H54 (cell line): ENCODE measurements at places on chromosomes 5 and 9.
A peak's percentile ranks its signal among the peaks of the same experiment; 100 is the strongest.

GRCh38 chr9:131776473-131776872 lies 36.6 kb upstream of the RAPGEF1 start:
- no peak for DNase-seq

- DNase-seq = no peak
These were observed 44.7 kb upstream of the ZNF608 start for GRCh38 chr5:124790895-124791732.

- DNase-seq = no peak
These were observed 156.2 kb upstream of the NR3C1 start for GRCh38 chr5:143559586-143560109.

- DNase-seq = no peak
These were observed 145.4 kb downstream of the TRPM6 start for GRCh38 chr9:74742191-74742790.

DNA sequence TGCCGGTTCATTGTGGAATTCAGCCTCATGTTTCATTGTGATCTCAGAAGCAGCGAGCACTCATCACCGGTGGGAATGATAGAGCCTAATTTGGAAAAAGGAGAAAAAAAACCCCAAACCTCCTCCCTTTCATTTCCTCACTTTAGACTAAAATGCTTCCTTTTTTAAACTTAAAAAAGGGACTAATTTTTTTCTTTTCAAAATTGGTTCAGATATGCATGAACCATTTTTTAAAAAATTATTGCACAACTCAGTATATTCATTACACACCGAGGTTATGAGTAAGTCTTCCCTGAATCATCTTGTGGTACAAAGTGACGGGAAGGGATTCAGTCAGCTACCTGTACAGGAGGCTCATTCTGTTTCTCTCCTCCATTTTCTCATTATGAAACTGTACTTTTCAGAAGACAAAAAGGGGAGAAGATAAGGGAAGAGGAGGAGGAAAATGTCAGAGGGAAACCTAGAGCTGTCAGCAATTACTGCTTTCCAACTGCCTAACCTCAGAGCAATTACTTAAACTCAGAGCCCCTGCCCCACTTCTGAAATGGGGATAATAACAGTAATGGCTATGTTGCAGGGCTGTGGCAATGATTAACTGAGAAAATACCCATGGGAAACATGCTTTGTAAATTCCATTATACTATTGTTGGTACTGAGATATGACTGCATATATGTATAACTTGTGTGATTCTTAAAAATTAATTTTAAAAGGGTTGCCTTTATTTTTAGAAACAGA lies 24.0 kb downstream of the GALNT10 start:
- no peak for DNase-seq

DNA sequence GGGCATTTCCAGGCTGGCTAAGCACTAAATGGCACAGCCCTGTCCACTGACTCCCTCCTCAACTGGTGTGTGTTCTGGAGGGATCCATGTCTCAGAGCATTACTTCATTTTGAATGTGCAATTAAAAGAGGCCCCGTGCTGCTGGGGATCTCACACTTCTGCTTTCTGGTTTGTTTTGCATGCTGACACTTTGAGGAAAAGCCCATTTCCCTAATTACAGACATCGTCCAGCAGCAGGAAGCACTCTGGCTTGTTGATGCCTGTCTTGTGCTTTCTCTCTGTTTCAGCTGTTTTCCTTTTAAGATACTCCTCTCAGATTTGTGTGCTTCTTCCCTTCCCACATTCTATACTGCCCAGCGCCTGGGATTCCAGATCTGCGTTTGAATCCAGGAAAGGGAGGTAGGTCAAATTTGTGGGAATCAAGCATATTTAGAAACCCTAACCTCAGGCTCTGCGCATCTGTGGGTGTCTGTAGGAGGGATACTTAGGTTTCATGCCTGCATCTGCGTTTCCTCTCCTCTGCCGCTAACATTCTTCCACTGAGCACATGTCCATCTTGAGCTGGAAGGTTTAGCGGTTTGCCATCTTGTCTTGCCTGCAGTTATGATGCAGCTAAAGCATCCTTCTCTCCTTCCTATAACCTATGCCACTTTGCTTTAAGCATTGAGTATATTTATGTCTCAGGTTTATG lies 25.7 kb downstream of the SYK start:
- no peak for DNase-seq

DNA sequence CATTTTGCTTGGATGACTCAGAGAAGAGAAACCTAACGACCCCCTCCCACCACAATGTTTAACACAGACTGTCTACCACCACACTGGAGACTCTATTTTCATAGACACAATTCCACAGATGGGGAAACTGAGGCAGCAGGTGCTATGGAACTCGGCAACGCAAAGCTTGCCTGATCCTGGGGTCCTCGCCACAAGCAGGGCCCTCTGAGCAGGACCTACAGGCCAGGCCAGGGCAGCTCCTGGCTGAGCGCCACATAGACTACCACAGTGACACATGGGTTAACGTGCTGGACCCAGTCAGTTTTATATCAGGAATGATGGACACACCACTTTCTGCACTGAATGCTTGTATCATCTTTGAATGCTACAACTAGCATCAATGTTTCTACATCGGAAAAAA lies 11.8 kb downstream of the IPPK start:
- DNase-seq = no peak

- DNase-seq = no peak
These were observed 50.9 kb upstream of the MACIR start for GRCh38 chr5:103207653-103208052.

DNA sequence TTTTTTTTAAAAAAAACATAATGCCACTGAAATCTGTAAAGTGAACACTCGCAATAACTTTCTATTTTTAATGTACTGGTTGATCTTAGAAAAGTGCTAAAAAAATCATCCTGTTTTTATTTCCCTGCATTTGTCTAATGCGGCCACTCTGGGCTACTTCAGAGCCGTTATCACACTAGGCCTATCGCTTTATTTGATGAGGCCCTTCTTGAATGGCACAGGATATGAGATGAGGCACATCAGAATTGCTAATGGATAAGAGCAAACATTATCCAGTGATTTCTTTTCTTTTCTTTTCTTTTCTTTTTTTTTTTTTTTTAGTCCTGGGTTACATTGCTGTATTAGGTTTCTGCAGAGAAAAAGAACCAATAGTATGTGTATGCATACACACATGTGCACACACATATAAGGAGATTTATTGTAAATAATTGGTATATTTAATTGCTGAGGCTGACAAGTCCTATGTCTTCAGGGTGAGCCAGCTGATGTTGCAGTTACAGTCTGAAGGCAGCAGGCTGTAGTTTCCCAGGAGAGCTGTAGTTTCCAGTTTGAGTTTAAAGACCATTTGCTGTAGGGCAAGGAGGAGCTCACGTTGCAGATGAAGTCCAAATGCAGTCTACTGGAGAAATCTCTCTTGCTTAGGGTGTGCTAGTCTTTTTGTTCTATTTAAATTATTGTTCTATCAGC lies 391.7 kb downstream of the MED10 start:
- no peak for DNase-seq

- DNase-seq = peak; percentile 60
These were observed 48.1 kb downstream of the VAV2 start for GRCh38 chr9:133943781-133944745.

DNA sequence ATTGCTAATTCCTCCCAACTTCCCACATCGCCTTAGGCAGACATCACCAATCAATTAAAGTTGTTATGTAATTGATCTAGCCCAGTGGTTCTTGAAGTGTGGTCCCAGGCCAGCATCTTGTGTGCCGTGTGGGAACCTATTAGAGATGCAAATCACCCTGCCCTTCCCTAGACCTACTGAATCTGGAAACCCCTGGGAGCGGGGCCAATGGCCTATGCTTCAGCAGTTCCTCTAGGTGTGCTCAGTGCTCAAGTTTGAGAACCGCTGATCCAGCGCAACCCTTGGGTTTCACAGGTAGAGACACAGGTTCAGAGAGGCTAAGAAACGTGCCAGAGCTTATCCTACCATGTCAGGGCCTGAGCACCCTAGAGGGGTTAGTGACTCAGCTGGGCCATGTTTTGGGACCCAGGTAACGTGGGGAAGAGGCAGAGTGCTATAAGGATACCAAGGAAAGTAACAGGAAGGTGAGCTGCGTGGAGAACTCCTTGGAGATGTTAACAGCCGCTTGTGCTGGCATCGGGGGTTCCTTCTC lies 4.4 kb downstream of the SLC34A1 start:
- DNase-seq = no peak

GRCh38 chr5:172872997-172873491 lies 39.0 kb downstream of the ERGIC1 start:
- DNase-seq = no peak

GRCh38 chr5:119385136-119385535 lies 29.3 kb downstream of the TNFAIP8 start:
- DNase-seq = no peak

DNA sequence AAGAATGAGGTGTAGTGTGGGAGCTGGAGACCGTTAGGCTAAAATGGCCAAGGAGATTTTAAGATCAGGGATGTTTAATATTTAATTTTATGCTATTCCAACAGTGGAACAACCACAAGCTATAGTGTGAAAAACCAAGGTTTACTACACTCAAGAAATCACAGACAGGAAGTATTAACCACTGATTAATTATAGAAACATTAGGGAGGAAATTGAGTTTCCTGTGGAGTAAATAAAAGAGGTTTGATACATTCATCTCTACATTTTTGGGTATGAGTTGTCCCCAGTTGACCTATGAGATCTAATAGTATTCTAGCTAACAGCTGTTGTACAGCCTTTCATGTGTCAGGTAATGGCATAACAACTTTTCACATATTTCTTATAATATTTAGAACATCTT lies 103.7 kb upstream of the MPDZ start:
- DNase-seq = no peak

DNA sequence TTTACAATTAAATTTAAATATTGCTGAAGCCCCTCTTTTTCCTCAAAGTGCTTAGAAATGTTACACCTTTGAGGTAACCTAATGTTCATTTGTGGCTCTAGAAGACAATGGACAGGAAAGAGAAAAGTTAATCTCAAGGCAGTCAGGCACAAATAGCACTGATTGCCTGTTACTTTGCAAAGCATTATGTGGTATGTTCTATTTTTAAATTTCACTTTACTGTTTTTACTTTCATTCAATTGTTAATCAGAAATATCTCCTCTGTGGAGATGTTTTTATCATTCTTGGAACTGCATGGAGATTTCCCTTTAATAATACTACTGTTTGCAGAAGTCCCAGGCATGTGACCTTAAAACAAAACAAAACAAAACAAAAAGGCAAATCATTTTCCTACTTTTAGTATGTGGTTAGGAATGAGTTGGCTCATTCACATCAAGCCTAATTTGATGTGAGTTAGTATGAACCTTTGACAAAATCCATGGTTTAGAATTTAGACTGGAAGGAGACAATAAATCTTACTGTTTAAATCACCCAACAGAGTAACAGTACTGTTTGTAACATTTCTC lies 67.5 kb downstream of the CWC27 start:
- DNase-seq = no peak

DNA sequence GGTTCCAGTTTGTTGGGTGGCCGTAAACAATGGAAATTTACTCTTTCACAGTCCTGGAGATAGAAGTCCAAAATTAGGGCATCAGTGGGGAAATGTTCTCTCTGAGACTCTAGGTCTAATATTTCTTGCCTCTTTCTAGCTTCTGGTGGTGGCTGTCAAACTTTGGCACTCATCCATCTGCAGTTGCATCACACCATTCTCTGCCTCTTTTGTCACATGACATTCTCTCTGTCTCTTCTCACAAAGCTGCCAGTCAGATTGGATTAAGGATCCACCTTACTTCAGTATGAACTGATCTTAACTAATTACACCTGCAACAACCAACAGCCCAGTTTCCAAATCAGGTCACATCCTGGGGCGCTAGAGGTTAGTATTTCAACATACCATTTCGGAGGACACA lies 222.9 kb upstream of the FTMT start:
- DNase-seq = no peak

DNA sequence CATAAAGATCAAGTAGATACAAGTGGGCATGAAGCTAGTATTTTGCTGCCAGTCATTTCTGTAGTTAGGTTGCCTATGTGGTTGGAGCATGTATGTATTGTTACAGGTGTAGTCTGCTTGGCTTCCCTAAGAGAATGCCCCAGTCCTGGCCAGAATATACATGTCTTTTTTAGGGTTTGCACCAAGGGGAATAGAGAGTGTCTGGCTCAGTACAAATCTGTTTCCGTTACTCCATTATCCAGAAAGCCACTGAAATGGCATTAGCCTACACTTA lies 23.2 kb downstream of the TGFBR1 start:
- no peak for DNase-seq

DNA sequence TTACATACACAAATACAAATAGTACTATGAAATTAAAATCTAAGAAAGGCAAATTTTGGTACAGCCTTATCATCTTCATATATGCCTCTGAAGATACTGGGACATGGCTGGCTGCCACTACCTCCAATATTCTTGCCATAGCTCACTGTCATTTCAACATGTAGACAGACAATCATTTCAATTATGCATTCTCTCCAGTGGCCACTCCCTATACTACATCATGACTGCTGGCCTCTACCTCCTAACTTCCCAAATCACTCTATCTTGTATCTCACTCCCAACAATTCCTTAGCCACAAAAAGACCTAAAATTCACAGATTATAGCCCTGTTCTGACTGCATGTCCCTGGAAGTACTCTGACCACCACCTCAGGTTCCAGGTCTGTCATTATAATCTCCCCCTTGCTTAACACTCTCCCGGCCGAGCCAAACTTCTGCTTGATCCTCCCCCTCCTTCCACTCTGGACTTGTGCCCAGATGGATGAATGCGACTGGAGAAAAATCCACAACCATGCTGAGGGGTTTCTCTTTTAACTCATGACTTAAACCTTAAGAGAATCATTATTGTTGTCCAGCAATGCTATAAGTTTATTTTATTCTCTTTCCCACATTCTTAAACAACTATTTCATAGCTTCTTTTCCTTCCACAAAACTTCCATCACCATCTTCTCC lies 225.3 kb upstream of the TLE4 start:
- DNase-seq = no peak

GRCh38 chr9:117768750-117769395 lies 64.7 kb downstream of the TLR4 start:
- DNase-seq = no peak

DNA sequence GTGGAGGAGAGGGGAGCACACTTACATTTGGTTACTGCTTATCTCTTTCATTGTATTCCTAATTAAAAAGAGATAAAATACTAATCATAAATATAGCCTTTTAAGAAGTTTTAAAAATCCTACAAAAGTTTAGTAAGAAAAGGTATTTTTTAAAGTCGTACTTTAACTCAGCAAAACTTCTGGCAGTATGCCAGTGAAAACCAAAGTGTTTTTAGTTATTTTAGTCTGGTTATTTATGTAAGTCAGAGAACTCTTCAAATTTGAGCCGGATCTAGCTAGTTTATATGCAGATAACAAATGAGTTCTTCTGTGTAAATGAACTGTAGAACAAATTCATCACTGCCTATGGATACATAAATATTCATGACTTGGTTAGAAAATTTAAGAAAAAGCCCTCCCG lies 36.5 kb upstream of the ANKDD1B start:
- DNase-seq = no peak

- no peak for DNase-seq
These were observed 4.1 kb downstream of the NRARP start for GRCh38 chr9:137297966-137298365.

- no peak for DNase-seq
These were observed 545.8 kb downstream of the EBF1 start for GRCh38 chr5:158553962-158554336.
